ENCODE measurements at places on chromosomes 3 and 15.

DNA sequence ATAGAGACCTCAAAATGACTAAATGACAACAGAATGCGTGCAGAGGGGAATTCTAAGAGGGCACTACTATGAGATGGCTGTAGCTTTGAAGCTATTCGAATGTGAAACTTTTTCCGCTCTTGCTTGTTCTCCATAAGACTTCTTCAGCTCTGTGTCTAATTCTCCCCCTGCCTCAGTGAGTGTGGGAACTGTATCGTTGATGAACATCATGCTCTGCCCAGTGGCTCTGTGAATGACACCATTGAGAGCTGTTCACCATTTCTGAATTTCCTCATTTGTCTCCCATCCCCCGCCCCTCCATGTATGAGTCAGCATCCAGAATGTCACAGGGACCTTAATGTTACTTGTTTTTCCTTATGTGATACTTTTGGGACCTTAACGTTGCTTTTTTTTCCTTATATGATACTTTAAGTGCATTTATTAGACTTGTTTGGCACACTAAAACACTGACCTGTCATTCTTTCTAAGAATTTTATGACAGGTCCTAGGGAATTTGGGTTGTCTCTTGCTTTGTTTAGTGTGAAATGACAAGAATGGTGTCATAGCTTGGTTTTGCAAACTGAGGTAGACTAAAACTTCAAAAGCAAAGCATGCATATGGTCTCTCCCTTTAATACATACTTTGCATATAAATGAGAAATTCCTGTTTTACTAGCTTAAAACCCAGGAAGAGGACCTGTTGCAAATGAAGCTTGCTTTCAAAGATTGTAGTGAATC, 99.6 kb downstream of the FNDC3B start:
- DNase-seq = no peak

- no peak for DNase-seq
Observed at GRCh38 chr15:73746883-73747282, 6.3 kb downstream of the INSYN1 start.

DNA sequence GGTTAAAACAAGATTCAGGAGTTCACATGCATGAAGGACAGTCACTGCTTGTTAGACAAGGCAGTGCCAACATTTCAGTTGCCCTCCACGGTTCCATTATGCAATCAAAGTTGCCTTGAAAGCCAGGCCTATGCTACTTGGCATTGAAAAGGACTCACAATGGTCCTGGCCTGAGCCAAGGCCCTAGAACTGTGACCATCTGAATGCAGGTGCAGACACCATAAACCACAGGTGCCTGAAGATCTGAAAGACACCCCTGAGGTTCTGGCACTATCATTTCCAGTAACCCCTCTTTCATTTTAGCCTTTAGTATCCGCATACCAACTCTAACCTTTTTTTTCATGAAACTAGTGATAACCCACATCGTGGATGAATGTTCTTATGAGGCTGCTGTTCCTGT, 2.8 kb downstream of the GABRA5 start:
- DNase-seq = no peak

- no peak for DNase-seq
Observed at GRCh38 chr3:188916934-188917401, 254.8 kb upstream of the TPRG1 start.

- no peak for DNase-seq
Observed at GRCh38 chr3:126049289-126050049, 34.5 kb downstream of the SLC41A3 start.

GRCh38 chr15:89167267-89168176, 53.9 kb downstream of the RLBP1 start:
- no peak for DNase-seq

DNA sequence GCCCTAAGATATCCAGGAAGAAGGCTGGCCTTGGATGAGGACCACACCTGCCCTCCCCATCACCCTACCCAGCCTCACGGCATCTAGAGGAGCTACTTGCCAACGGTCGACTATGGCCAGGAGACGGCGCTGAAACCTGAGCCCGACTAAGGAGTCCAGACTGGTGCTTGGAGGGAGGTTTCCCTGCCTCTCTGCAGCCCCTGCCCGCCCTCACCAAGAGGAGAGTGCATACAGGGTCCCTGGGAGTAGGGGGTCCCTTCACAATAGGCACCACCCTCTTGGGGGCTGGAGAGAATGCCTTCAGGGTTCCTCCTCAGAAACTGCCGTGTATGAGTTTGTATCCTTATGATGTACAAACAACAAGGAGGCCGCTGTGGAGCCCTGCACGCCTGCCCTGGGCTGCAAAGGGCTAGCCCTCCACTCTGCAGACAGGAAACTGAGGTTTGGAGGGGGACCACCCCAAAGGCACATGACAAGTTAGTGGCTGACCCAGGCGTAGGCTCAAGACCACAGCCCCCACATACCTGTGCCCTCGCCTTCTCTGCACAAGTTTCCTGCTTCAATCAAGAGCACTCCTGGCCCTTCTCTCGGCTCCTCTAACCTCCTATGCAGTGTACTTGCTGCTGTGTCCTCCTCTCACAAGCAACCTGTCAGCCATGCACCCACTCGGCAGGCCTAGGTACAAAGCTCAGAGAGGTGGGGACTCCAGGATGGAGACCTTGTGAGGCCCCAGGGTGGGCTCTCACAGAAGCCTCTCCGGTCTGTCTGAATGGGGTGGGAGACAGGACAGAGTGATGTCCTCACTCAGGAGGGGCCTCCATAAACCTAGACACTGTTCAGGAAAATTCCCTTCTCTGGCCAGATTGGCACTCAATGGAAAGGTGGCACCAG, 7.4 kb downstream of the KLF15 start:
- DNase-seq = no peak

DNA sequence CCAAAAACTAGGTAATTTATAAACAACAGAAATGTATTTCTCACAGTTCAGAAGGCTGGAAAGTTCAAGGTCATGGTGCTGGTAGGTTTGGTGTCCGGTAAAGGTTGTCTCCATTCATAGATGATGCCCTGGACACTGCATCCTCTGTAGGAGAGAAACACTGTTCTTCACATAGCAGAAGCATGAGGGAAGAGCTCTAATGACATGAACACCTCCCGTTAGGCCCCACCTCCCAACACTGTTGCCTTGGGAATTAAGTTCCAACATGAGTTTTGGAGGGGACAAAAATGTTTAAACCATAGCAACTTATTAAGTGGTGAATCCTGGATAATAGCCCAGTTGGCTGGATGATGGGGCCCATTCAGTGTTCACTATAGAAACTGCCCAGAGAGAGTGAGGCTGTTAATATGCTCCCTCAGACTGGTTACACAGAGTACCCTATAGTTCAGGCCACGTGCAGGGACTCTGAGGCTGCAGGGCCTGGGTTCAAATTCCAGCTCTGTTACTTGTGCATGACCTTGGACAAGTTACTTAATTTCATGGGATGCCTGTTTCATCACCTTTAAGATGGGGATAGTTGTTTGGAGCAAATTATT, 37.0 kb downstream of the CCNL1 start:
- no peak for DNase-seq

- DNase-seq = no peak
Observed at GRCh38 chr3:17302774-17303173, 418.0 kb downstream of the PLCL2 start.

GRCh38 chr3:156014489-156014888, 105.9 kb upstream of the KCNAB1 start:
- no peak for DNase-seq

DNA sequence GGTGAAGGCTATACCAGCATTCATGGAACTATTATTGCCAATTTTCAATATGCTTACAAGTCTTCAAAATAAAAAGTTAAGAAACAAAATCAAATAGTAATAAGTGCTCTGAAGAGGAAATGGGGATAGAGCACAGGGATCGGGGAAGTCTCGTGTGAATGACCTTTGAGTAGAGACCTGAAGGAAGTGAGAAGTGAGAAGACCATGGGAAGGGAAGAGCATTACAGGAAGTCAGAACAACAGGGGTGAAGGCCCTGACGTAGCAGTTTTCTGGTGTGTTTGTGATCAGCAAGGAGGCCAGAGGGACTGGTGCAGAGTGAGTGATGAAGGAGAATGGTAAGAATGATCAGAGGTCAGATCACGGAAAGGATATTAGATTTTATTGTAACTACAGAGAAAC, 48.1 kb downstream of the STAC start:
- DNase-seq = no peak

DNA sequence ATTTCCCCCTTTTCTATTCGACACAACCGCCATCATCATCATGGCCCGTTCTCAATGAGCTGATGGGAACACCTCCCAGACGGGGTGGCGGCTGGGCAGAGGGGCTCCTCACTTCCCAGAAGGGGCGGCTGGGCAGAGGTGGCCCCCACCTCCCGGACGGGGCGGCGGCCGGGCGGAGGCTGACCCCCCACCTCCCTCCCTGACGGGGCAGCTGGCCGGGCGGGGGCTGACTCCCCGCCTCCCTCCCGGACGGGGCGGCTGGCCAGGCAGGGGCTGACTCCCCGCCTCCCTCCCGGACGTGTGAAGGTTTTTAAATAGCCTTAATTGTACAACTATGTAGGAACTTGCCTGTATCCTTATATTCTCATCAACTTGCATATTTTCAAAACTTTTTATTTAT, 20.9 kb upstream of the SPSB4 start:
- DNase-seq = no peak

- no peak for DNase-seq
Observed at GRCh38 chr3:14943042-14943441, 4.3 kb upstream of the NR2C2 start.

GRCh38 chr3:166446291-166446690, 609.1 kb upstream of the BCHE start:
- no peak for DNase-seq

GRCh38 chr3:101146946-101147345, 153.7 kb upstream of the ABI3BP start:
- no peak for DNase-seq

- no peak for DNase-seq
Observed at GRCh38 chr3:153029350-153029749, 132.7 kb upstream of the RAP2B start.

DNA sequence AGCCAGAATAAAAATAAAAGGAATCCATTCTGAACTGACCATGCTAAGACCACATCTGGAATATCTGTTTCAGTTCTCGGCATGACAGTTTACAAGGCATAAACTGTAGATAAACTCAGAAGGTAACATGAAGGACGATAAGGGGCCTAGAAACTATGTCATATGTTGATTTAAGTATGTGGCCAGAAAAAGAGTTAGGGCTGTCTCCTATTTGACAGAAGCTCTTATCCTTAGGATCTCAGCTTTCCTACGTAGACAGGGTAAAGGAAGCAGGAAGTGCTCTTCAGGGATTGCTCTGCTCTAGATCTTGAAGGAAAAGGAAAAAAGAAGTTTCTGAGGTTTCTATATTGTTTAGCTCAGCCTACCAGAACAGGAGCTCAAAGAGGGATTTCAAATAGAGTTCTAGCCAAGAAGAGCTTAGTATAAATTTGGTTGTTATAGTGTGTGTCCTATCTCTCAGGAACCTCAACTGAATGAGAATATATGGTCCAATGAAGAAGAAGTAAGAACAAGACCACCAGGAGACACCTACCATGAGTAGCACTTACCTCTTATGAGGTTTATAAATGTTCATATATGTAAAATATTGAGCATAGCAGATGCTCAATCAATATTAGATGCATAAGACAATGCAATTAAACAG, 59.2 kb downstream of the TP53BP1 start:
- no peak for DNase-seq

- no peak for DNase-seq
Observed at GRCh38 chr15:29938361-29939335, 116.4 kb upstream of the TJP1 start.

GRCh38 chr3:18483226-18483625, 58.1 kb upstream of the SATB1 start:
- no peak for DNase-seq

DNA sequence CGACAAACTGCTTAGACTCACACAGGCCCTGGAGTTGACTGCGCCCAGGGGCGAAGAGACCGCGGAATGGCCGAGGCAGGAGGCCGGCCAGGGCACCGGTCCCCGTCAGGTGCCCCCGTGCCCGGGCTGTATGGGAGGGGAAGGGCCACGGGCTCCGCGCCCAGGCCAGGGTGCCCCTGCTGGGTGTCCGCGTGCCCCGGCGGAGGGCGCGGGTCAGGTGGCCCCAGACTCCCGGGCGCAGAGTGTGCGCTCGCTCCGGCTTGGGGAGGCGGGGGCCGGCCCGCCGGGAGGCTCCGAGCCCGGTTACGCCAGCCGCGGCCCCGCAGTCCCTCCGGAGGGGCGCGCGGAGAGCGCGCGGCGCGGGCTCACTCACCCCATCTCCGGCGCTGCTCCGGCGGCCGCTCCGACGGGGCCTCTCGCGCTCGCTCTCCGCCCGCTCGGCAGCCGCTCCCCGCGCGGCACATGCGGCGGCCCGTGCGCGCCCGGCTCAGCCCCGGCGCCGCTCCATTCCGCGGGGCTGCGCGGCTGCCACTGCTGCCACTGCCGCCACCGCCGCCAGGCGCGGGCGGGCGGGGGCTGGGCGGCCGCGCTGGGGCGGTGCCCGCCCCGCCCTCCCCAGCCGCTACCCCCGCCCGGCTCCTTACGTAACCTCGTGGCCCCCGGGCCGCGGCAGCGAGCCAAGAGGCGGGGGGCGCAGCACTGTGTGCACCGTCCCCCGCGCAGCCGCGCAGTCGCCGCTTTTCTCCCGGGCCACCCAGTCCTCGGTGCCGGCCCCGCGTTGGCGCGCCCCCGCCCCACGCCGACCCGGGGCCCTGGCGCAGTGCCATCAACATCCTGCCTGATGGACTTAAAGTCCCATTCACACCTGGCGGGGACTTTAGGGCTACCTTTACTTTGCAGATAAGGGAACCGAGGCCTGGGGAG, at the start of gene HOMER2:
TSS of gene HOMER2 (minus strand) at position 563 of the 924 bp plus-strand sequence. CDS start at position 378, 185 bp downstream.
- DNase-seq = peak; percentile 59

DNA sequence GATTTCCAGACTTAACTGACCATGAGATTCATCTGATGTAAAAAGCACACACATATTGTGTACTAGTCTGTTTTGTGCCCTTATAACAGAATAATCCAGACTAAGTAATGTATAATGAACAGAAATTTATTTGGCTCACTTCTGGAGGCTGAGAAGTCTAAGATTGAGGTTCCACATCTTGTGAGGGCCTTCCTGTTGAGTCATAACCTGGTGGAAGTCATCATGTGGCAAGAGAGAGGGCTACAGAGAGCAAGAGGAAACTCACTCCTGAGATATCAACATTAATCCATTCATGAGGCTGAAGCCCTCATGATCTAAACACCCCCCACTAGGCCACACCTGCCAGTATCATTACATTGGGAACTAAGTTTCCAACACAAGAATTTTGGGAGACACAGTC, 977.6 kb downstream of the MCTP2 start:
- no peak for DNase-seq
